Left cardiac atrium (tissue), 4 donors: ENCODE measurements at places on chromosomes 16 and 17. TPM values are rescaled to one million over a fixed set of nuclear protein-coding genes. Genes with fewer than 3 reads are reported as not detected.

ALOX12B gene
- not detected for total RNA-seq

GRCh38 chr17:37772982-37773381 lies 28.1 kb upstream of the HNF1B start:
- DNase-seq = no peak

- no peak for DNase-seq
Measured at GRCh38 chr17:72143245-72143644, 22.4 kb downstream of the SOX9 start.

PIGW gene
- total RNA-seq = 9.9 TPM

DNA sequence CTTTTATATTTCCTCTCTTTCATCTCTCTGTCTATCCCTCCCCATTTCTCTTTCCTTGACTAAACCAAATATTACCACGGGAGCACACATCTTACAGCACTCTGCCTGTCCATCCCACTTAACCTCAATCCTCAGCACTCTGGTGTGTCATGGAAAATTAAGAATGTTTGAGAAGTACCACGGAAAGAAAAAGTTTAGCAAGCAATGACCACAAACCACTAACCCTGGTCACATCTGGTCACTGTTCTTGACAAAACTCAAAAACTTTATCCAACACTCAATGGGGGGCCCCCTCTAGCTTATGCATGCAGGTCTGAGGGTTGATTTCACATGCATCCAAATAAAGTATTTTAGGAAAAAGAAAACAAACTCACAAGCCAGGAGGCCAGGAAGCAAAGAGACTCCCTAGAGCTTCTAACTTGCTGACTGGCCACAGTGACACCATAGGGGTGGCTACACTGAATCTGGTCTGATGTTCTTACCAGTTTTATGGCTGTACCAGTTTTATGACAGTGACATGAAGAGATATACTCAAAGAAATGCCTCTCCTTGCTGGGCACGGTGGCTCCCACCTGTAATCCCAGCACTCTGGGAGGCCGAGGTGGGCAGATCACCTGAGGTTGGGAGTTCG lies 229.2 kb downstream of the STX8 start:
- DNase-seq = no peak
